Activated T-helper 9 cell treated with anti-CD3 and anti-CD28 coated beads, Interleukin-2, amount 50 U/mL, for 16 hours (primary cell): ENCODE measurements at places on chromosomes 6 and 20.

- no peak for DNase-seq
Observed at GRCh38 chr6:20892365-20892764, 358.1 kb downstream of the CDKAL1 start.

DNA sequence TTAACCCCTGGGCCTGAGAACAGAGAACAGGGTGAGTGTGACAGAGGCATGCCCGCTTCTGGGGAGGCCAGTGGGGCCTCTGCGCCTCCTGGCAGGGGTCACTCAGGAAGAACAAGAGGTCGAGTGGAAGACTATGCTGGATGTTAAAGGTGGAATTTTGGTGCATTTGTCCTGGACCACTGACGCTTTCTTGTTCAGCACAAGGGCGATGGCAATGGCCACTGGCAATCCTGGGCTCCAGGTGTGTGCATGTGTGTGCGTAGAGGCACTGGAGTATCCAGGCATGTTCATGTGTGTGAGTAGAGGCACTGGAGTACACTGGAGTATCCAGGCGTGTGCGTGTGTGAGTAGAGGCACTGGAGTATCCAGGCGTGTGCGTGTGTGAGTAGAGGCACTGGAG, 23.5 kb upstream of the NPBWR2 start:
- DNase-seq, result no peak

DNA sequence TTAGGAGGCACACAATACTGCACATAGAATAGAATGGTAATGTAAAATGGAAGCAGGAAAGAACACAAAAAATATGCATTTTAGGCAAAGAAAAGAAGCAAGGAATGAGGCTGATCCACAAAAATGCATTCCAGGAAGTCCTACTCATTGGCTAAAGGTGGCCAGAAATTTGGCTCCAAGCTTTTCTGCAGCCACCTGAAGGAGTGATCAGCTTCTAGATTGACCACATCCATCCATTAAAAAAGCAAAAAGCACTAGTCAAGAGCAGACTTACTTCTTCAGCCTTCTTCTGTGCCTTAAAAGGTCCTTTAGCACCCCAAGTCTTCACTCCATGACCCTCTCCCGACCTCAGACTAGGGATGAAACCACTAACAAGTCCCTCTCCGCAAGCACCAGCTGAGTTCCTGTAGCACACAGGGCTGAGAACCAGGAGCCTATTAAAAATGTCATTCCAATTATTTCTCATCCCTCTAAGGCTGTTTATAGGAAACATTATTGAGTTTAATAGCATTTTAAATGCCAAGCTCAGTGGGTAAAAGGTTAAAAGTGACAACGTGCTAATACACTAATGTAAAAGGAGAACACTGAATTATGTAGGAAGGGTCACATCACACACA, 36.5 kb downstream of the TRAM2 start:
- no peak for DNase-seq

GRCh38 chr20:10367693-10367942, 66.4 kb downstream of the MKKS start:
- no peak for DNase-seq

- DNase-seq, result no peak
Observed at GRCh38 chr20:60144404-60144803, 186.2 kb downstream of the CDH26 start.

DNA sequence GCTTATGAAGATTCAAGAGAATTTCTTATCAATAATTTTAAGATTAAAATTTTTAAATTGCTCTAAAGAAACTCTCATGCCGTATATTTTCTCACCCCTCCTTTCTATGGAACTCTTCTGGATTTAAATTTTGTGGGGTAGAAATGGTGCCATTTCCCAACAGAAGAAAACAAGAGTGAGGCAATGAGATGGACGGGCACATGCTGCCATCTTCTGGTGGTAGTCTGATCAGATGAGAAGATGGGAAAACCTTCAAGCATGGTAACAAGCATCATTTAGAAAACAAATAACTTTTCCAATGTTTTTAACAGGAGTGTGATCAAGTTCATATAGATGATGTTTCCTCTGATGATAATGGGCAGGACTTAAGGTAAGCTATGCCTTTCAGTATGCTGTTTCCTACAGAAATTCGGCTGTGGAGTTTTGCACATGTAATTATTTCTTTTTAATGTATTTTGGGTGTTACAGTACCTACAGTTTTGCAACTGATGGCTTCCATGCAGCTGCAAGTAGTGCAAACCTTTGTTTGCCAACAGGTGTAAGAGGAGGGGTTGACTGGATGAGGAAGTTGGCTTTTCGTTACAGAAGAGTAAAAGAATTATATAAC, 271.4 kb downstream of the EYA4 start:
- DNase-seq, result no peak

- DNase-seq, result no peak
Observed at GRCh38 chr6:28712982-28713381, 187.3 kb downstream of the GPX5 start.

- DNase-seq, result no peak
Observed at GRCh38 chr6:46781478-46782378, 11.5 kb upstream of the MEP1A start.

- DNase-seq, result no peak
Observed at GRCh38 chr6:105624021-105624420, 221.1 kb upstream of the PREP start.

GRCh38 chr20:63538204-63539091, 1.3 kb upstream of the PTK6 start:
- DNase-seq, result no peak

GRCh38 chr20:4457566-4458543, 263.9 kb upstream of the PRND start:
- no peak for DNase-seq

GRCh38 chr20:61998343-61999121, 67.1 kb downstream of the TAF4 start:
- DNase-seq, result no peak

- no peak for DNase-seq
Observed at GRCh38 chr6:151832710-151833109, 25.2 kb downstream of the ESR1 start.

- no peak for DNase-seq
Observed at GRCh38 chr6:168908887-168909286, 344.8 kb downstream of the THBS2 start.

DNA sequence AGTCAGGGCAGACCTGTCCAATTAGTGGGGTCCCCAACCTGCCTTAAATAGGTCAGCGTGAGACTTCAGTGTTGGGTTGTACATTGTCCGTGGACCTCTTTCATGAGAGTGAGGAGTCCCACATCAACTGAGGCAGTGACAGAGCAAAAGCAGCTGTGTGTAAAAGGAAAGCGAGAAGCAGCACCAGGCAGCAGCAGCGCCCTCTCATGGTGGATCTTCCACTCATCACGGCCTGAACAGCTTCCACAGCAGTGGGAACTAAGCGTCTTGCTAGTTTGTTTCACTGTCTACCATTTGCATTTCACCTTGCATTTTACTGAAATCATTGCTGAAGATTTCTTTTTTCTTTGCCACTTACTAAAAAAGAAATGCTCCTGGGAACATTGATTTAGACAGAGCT, 333.8 kb downstream of the PKHD1 start:
- no peak for DNase-seq

- DNase-seq, result no peak
Observed at GRCh38 chr6:127945434-127946097, 44.7 kb upstream of the THEMIS start.

DNA sequence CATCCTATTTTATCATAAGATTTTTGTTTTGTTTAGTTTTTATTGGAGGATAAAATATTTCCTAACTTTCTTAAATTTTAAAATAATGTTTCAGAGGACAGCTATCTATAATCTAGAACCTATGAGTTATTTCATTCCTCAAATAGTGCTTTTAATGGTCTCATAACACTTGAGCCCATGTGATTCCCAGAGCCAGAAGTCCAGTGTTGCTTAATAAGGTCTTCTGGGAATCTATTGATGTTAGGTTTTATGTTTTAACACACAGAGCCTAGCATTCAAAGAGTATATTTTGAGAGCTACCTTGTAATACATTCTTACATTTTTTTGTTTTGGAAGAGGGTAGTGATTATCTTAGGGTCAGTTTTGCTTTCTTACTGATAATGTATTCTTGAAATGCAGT, 200.2 kb downstream of the CENPW start:
- DNase-seq, result no peak

GRCh38 chr6:168605964-168606363, 165.0 kb downstream of the SMOC2 start:
- DNase-seq, result no peak

DNA sequence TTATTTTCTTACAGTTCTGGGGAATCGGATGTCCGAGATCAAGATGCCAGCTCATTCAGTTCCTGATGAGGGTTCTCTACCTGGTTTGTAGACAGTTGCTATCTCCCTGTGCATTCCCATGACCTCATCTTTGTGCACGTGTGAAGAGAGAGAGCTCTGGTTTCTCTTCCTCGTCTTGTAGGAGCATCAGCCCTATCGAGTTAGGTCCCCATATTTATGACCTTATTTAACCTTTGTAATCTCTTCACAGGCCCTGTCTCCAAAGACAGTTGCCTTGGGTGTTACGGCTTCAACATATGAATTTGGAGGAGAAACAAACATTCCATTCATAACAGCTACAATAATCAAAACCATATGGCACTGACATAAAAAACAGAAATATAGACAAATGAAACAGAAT, 455.3 kb downstream of the HACE1 start:
- no peak for DNase-seq

- DNase-seq, result no peak
Observed at GRCh38 chr6:169960003-169960344, 208.6 kb downstream of the ERMARD start.

GRCh38 chr20:46423342-46423741, 16.9 kb upstream of the ELMO2 start:
- no peak for DNase-seq

- DNase-seq, result no peak
Observed at GRCh38 chr6:20909621-20910020, 375.4 kb downstream of the CDKAL1 start.

DNA sequence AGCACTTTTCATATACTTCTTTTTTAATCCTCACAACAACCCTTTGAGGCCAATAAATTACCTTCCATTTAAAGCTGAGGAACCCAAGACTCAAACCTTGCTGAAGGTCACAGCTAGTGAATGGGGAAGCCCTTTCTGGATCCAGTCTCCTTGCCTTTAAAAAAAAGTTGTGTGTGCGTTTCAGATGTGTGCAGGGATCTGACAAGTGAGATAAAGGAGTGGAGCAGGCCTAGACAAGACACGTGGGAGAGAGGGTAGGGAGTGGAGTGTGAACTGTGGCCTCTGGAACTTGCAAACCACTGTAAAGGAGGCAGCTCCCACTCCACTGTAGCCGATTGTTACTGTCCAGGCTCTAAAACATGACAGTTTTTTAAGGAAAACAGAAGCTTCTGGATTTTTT, 1.9 kb downstream of the KLHL32 start:
- no peak for DNase-seq

- DNase-seq, result no peak
Observed at GRCh38 chr20:31551163-31552081, 37.2 kb downstream of the HM13 start.

DNA sequence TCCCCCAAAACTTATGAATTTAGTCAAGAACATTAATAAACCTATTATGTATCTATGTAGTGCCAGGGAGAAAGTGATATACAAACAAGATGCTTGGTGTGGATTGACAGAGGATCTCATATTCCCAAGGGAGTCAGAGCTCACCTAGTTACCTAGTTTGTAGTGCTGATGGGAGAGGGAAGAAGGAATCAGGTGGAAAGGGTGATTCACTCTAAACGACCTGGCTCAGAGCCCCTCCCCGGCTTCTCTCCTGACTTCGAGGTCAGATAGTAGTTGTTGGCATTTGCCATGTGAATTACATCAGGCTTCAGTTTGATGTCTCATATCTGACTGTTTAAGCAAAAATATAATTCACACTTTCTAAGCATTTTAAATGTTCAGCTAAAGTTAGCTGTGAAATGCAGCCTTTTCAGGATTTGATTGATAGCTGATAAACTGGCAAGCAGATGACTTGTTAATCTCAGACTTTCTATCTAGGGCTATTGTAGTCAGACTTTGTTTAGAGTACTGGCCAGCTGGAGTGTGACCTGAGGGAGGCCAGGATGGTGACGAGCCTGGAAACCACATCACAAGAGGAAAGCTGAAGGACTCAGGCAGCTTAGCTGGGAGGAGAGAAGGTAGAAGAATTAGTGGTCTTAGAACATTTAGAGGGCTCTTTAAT, 123.7 kb downstream of the AKAP7 start:
- DNase-seq, result no peak

DNA sequence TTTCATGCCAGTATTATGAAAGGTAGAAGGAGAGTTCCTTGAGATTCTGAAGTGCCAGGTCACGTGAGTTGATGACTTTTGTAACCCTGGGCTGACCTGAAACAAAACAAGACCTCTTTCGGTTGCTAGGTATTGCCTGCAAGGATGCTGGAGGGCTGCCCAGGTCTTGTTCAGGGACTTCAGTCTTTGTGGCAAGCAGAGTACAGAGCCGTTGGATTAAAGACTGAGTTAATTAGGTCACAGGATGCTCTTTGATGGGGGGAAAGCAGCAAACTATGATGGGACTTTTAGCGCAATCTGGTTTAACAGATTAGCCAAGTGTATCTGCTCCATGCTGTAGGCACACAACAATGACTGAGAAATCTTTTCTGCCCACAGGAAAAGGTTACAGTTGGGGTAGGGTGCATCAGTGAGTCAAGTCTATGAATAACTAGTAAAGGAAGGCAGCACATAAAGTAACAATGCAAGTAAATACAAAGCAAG, 12.8 kb upstream of the ELOVL5 start:
- peak; percentile 34 for DNase-seq

GRCh38 chr6:98946266-98946878, 1.4 kb downstream of the FBXL4 start:
- DNase-seq, result no peak

DNA sequence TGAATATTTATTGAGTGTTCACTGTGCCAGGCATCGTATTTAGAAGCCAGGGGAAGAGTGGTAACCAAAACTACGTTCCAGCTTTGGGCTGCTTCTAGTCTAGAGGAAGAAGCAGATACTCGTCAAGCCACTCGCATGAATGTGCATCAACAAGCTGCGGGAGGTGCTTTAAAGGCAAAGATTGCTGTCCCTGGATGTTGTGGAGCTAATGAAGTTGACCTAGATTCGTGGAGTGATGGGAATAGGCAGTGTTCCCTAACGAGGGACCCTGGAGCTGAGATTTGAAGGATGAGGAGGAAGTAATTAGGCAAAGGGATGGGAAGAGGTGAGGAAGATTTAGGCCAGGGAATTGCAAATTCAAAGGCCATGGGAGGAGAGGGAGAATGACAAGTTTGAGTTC, 118.9 kb downstream of the TMEM170B start:
- DNase-seq, result no peak

GRCh38 chr6:53335224-53335994, 13.3 kb downstream of the ELOVL5 start:
- DNase-seq, result peak; percentile 41

DNA sequence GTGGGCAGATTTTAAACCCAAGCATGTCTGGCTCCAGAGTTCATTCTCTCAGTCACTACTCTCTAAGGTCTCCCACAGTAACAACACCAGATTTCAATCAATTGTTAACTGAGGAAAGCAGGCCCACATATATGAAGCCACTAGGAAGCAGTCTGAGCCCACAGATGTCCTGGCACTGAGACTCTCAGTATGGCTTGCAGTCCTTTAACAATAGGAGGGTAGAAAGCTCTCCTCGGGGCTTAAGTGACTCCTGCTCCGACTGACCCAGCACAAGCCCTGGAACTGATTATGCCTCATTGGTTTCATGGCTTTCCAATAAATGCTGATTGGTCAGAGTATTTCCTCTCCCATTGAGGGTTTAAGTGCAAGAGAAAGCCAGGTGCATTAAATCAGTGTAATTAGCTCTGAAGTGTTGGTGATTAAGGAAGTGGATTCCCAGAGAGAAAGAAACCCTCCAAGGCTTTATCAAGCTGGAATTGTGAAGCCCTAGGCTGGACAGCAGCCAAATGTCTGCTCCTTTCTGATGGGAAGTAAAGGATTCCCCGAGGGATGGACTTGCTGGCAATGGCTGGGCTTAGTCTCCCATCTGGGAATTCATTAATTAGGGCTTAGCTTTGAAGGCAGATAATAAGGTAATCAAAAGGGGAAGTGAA, 76.6 kb upstream of the PROKR2 start:
- DNase-seq, result no peak
